ENCODE measurements at places on chromosomes 16 and 17.

GRCh38 chr17:5355421-5356129 lies 63.9 kb downstream of the NUP88 start:
- DNase-seq, result no peak

DNA sequence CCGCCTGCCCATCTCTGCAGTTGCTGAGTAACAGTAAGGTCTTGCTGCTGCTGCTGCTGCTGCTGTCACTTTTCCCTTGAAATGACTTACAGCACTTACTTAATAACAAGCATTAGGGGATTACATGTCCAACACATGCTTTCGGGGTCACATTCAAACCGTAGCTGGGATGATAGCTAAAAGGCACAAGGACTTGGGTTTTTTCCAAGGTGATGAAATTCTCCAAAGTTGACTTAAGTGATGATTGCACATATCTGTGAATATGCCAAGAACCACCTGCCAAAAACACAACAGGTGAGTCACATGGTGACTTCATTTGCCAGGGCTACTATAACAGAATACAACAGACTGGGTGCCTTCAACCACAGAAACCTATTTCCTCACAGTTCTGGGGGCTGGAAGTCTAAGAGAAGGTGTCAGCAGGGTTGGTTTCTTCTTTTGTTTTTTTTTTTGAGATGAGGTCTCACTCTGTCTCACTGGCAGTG lies 121.9 kb upstream of the TNRC6C start:
- DNase-seq, result no peak

DNA sequence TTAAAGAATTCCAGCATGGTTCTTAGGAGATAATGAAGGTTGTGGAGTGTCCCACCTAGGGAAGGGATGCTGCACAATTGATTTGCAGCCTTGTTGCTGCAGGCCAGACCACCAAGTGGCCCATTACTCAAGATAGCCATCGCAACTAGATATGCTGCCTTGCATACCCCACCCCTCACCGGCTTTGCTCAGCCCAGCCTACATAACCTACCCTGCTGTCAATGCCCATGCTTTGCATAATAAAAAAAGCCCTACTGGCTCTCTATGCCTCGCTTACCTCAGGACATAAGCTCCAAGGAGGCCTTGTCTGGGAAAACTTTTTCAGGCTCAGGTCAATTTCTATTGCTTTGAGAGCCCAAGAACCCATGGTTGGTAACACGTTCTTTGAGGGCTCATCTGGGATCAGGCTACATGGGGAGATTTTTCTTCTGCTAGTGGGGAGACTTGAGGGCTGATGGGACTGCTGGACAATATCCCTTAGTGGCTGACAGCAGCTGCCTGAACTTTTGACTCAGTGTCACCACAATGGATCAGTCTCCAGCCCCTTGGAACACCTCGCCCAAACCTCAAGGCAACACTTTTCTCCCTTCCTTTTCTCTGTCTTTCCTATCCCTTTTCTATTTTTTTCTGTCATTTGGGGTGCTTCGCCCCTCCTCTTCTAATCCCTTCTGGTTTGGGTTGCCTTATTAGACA lies 38.3 kb downstream of the SCPEP1 start:
- no peak for DNase-seq

DNA sequence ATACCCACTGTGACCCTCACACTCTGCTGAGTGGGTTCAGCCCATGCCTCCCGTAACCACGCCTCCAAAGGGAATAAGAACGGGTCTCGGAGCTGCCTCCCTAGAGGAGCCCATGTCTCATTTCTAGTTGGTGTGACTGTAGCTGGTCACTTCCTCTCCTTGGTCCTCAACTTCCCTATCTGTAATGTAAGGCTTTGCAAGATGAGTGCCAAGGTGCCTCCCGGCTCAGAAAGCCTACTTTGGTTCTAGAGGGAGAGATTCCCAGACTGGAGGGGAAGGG lies 20.8 kb downstream of the C16orf74 start:
- DNase-seq, result no peak

DNA sequence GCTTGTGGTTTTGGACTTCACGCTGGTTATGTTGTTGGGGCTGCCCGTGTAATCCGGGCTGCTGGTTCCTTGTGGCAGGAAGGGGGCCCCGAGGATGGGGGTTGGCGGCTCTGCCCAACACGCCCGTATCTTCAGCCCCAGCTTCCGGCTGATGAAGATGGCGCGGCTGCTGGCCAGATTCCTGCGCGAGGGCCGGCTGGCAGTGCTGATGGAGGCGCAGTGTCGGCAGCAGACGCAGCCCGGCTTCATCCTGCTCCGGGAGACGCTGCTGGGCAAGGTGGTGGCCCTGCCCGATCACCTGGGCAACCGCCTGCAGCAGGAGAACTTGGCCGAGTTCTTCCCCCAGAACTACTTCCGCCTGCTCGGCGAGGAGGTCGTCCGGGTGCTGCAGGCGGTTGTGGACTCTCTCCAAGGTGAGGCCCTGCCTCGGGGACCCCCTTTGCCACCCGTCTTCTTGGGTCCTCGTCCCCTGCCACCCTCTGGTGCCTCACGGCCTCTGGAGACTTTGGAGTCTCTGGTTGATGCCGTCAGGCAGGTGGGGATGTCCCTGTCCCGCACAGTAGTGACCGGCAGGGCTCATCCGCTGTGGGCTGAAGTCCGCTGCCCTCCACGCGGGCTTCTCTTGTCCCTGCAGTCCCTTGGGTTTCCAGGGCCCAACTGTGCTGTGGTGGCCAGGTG lies 2.2 kb downstream of the TELO2 start:
- no peak for DNase-seq

GRCh38 chr16:68744744-68745280 lies 7.7 kb downstream of the CDH1 start:
- no peak for DNase-seq

DNA sequence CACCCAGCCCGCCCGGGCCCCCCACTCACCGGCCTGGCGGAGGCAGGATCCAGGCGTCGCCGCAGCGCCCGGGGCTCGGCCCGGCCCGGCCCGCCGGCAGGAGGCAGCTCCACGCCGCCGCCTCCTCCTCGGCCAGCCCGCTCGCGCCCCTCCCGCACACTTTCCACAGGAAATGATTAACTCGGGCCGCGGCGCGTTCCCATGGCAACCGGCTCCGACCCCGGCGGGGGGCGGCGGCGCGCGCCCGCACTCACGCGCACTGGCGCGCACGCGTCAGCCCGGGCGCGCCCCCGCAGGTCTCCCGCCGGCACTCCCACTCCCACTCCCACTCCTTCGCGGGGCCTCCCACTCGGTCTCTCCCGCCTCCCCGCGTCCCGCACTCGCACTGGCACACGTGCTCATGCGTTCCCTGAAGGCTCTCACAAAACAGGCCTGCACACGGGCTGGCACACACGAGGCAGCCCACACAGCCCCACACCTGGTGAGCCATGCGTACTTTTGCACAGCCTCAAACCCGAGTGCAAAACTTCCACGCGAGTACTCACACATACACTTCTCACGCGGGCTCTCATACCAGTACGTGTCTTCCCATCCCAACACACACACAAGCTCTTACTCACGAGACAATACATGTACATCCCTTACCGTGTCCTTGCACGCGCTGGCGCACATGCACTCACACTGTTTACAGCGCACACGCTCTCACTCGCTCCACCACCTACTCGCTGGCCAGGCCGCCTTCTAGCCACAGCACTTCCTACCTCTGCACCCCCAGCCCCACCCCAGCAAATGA lies at the start of gene KIFC3:
KIFC3 (minus strand) TSS at position 151 of the 793 bp plus-strand sequence. CDS start 4,248 bp downstream, outside the sequence.
- DNase-seq, result no peak

GRCh38 chr17:45948881-45949624 lies 50.0 kb upstream of the STH start:
- DNase-seq, result no peak

DNA sequence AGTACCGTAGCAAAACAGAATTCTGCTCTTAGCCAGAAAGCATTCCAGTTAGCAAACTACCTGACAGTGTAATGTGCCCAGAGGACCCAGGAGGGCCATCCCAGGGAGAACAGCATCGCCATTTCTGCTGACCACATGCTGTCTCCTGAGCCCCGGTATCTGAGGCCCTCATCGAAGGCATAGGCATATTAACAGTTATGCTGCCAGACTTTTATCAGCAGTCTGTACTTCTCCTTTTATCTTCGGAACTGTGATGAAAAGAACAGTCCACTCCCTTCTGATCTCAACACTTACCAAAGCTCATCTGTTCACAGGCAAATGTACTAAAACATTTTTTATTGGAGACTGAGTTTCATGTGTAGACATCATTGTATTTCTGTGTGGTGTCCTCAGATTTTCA lies 236.4 kb downstream of the PRKCA start:
- DNase-seq, result no peak

GRCh38 chr16:83793179-83793578 lies 14.6 kb upstream of the HSBP1 start:
- DNase-seq, result no peak

DNA sequence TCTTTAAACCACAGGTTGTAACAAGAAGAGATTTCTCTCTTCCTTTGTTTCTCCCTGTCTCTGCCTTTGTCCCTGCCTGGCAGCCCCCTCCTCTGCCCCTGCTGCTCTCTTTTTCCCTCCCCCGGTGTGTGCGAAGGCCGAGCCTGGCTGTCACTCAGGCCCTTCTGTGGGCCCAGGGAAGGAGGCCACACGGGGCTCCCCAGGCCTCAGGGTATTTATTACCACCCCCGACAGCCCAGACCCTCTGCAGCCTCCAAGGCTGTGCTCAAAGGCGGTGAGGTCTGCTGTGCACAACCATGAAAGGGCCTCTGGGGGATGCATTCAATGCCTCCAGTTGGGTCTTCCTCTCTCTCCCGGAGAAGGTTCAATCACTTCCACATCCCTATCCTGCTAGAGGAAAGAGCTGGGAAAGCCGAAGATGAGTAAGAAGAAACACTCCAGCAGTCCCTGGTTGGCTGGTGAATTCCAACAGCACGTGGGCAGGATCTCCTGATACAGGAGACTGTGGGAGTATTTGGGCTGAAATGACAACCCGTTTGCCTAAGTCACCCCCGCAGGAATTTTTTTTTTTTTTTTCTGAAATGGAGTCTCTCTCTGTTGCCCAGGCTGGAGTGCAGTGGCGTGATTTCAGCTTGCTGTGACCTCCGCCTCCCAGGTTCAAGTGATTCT lies 34.2 kb downstream of the ZNF423 start:
- DNase-seq, result no peak

GRCh38 chr17:8359769-8360168 lies 16.7 kb downstream of the KRABD2 start:
- DNase-seq, result no peak

Measured in cortex of kidney (tissue), 1 donor.